GM18507 (cell line): ENCODE measurements at places on chromosomes 13 and 19.

DNA sequence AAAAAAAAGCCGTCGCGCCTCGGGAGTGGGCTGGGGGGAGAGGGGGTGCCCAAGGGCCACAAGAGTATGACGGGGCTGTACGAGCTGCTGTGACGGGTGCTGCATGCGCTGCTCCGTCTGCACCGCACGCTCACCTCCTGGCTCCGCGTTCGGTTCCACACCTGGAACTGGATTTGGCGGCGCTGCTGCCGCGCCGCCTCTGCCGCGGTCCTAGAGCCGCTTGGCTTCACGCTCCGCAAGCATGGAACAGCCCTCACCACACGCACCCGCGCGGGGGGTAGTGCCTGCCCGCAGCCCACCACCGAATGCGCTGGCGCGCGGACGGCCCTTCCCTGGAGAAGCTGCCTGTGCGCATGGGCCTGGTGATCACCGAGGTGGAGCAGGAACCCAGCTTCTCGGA, 18.8 kb downstream of the C1QTNF9 start:
- DNase-seq, result no peak

GRCh38 chr19:41927497-41928192, 604 bp downstream of the ERFL start:
- DNase-seq, result no peak

GRCh38 chr13:41468631-41469030, 11.3 kb downstream of the RGCC start:
- DNase-seq, result no peak

- DNase-seq, result no peak
Observed at GRCh38 chr19:7924651-7925170, 1.2 kb downstream of the CTXN1 start.
